ENCODE measurements at places on chromosomes 3 and 15. TPM values are rescaled to one million over a fixed set of nuclear protein-coding genes. Genes with fewer than 3 reads are reported as not detected.

DNA sequence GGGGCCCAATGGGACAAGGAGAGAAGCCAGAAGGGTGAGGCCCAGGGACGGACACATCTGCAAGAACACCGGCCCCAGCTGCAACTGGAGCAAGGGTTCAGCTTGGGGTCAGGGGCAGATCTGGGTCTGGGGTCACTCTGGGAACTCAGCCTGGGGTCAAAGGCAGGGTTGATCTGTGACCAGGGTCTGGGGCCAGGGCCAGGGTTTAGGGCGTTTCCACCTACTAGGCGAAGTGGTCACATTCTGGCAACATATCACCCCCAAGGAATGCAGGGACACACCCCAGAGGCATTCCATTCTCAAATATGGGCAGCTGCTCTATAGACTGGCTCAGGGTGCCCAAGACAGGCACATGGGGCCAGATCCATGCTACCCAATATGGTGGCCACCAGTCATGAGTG lies 9.0 kb downstream of the UROC1 start:
- no peaks in the 10 kb centered on the region for H3K36me3 ChIP-seq
- DNase-seq: no peak
- no peak overlapping the region for H3K27ac ChIP-seq
- peaks cover 50% of the 10 kb centered on the region for H3K27me3 ChIP-seq
- peaks cover 11% of the 10 kb centered on the region for H3K4me1 ChIP-seq

- no peak overlapping the region for H3K4me3 ChIP-seq
- no peak for DNase-seq
- H3K4me1 ChIP-seq: no peaks in the 10 kb centered on the region
- no peaks in the 10 kb centered on the region for H3K36me3 ChIP-seq
- no peaks in the 10 kb centered on the region for H3K27me3 ChIP-seq
- no peak overlapping the region for H3K27ac ChIP-seq
These were observed 276.1 kb downstream of the NR2F2 start for GRCh38 chr15:96606617-96607016.

- no peaks in the 10 kb centered on the region for H3K4me1 ChIP-seq
- H3K36me3 ChIP-seq: no peaks in the 10 kb centered on the region
- H3K27me3 ChIP-seq: peaks cover 25% of the 10 kb centered on the region
- H3K4me3 ChIP-seq: no peak overlapping the region
- no peak for DNase-seq
These were observed 831.5 kb upstream of the NR2F2 start for GRCh38 chr15:95498961-95499360.

GRCh38 chr3:4504340-4505261 lies 11.5 kb downstream of the ITPR1 start:
- H3K36me3 ChIP-seq: peaks cover 8% of the 10 kb centered on the region
- H3K4me1 ChIP-seq: peaks cover 15% of the 10 kb centered on the region
- no peak for DNase-seq
- H3K27ac ChIP-seq: no peak overlapping the region
- H3K4me3 ChIP-seq: no peak overlapping the region

The BFSP2 gene
- total RNA-seq: not detected

The TGM5 gene
- total RNA-seq: not detected

The SGO1 gene
- 37.7 TPM for total RNA-seq

- no peaks in the 10 kb centered on the region for H3K4me1 ChIP-seq
- no peaks in the 10 kb centered on the region for H3K27me3 ChIP-seq
- no peak overlapping the region for H3K27ac ChIP-seq
- H3K36me3 ChIP-seq: no peaks in the 10 kb centered on the region
These were observed 17.0 kb downstream of the ILDR1 start for GRCh38 chr3:122004991-122005565.

The CEP70 gene
- 17.7 TPM for total RNA-seq

DNA sequence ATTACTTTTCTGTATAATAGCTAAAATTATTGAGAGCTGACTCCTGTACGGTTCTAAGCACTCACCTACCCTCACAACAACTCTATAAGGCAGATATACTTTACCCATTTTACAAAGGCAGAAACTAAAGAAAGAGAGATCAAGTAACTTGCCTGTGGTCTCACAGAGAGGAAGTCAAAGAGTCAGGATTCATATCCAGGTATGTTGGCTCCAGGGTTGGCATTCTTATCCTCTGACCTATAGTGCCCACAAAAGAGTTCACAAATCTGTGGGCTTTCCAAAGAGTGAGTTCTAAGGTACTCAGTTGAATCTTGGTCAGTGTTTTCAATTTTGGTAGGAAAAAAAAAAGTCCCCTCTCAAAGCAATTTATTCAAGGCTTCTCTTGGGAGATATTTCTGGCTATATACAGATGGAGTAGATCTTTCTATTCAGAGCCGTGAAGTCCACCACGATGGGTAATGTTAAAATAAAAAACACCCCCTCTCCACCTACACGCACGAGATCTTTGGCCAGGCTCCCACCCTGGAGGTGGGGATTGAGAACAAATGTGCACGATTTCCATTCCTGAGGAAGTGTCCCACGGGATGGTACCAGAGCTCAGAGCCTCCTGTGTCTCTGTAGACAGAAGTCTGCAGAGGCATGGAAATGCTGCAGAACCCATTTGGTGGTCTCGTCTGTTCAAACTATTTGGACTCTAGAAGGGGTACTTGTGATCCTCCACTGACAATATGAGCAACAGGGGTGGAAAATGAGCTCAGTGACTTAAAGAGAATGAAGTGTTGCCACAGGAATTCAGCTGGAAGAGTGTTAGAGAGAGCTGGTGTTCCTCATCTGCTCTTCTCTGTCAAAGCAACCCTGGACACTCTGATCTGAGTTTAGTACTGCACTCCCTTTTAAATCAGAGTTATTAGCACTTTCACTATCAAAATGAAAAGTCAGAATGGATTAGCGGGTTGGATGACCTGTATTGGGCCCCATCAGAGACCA lies 212.1 kb upstream of the EIF1B start:
- no peak overlapping the region for H3K27ac ChIP-seq
- no peak overlapping the region for H3K4me3 ChIP-seq
- H3K36me3 ChIP-seq: no peaks in the 10 kb centered on the region
- H3K4me1 ChIP-seq: no peaks in the 10 kb centered on the region
- no peak for DNase-seq

- peak; percentile 10 for DNase-seq
These were observed 748.5 kb downstream of the ROBO1 start for GRCh38 chr3:79019137-79019923.

DNA sequence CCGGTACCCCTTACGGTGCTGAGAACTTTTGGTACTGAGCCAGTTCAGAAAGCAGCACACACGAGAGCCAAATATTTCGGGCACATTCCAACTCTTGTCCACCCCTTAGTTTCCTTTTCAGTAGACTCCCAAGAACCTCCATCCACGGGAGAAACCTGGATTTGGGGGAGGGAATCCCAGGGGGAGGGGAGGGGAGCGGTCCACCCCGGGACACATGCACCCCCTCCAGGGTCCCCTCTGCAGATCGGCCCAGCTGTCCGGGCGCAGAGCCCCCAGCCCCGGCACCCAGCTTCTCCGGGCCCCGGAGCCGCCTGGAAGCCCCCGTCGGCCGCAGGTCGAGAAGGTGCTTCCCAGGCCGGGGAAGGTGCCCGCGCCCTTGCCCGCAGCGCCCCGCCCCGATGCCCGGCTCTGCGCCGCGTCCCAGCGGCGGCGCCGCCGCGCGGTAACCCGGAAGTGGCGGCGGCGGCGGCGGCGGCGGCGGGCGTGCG lies 455 bp upstream of the ABHD17C start:
- H3K36me3 ChIP-seq: no peaks in the 10 kb centered on the region
- H3K4me1 ChIP-seq: 0 out of 3 replicates have a peak, but pooled peaks cover 2% of the 10 kb centered on the region
- H3K27ac ChIP-seq: no peak overlapping the region
- no peak for DNase-seq
- peaks cover 23% of the 10 kb centered on the region for H3K27me3 ChIP-seq

- no peak overlapping the region for H3K27ac ChIP-seq
- no peak overlapping the region for H3K4me3 ChIP-seq
- no peaks in the 10 kb centered on the region for H3K36me3 ChIP-seq
- H3K27me3 ChIP-seq: no peaks in the 10 kb centered on the region
- no peaks in the 10 kb centered on the region for H3K4me1 ChIP-seq
These were observed 49.1 kb downstream of the TLNRD1 start for GRCh38 chr15:81049835-81050234.

- no peak overlapping the region for H3K4me3 ChIP-seq
- H3K27ac ChIP-seq: no peak overlapping the region
- H3K4me1 ChIP-seq: no peaks in the 10 kb centered on the region
- DNase-seq: no peak
These were observed 308.4 kb downstream of the KCNH8 start for GRCh38 chr3:19456738-19457137.

GRCh38 chr3:130825762-130826299 lies 68.1 kb upstream of the ATP2C1 start:
- peaks cover 5% of the 10 kb centered on the region for H3K4me1 ChIP-seq
- no peaks in the 10 kb centered on the region for H3K27me3 ChIP-seq
- H3K4me3 ChIP-seq: no peak overlapping the region
- no peaks in the 10 kb centered on the region for H3K36me3 ChIP-seq
